ENCODE measurements at places on chromosomes 13 and 19. TPM values are rescaled to one million over a fixed set of nuclear protein-coding genes. Genes with fewer than 3 reads are reported as not detected.
A peak's percentile ranks its signal among the peaks of the same experiment; 100 is the strongest.

DNA sequence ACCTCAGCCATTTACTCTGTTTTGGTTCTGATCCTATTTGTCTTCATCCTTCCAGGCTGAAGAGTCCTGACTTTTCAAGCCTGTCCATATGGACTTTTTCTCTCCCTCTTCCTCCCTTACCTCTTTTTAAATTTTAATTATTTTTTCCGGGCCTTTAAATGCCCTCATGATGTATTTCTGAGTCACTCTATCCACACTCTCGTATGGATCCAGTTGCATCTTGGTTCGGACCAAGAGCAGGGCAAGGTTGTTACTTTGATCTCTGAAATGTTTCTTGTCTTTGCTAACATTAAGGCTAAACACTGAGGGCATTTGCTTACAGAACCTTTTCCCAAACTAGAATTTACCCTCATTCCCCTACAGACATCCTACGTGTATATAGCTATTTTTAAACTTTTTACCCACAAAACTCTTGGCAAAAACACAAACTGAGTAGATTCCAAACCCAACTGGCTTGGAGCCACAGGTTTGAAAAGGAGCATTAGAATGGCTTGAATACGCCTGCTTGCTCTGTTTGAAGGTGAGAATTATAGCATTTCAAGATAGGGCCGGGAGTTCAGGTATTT, 47.4 kb upstream of the SERPINE3 start:
- no peak for DNase-seq

DNA sequence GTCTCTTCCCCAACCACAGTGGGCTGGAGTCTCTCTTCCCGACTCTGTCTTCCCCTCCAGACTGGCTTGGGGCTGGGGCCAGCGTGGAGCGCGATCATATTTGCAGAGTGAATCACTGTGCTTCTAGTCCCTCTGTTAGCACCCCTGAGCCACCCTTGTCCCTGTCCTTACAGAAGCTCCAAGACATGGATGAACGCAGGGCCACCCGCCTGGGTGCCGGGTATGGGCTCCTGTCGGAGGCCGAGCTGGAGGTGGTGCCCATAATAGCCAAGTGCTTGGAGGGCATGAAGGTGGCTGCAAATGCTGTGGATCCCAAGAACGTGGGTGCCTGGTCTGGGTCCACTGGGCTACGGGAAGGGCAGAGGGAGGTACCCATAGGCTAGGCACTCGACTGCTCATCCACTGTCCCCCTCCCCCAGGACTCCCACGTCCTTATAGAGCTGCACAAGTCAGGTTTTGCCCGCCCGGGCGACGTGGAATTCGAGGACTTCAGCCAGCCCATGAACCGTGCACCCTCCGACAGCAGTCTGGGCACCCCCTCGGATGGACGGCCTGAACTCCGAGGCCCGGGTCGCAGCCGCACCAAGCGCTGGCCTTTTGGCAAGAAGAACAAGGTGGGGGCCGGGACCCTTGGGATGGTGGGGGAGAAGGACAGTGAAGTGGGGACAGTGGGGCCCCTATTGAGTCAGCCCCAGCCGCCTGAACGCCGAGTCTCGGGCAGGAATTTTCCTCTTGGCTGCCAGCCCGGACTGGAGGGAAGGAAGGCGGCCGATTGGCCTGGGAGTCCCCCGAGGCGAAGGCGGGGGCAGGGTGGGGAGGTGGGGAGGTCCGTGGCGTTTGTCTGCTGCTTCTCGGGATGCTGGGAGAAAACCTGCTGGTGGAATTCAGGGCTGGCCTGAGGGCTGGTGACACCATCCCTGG, 5.2 kb downstream of the TRIP10 start:
- DNase-seq, result peak; percentile 34

GRCh38 chr13:38854226-38854625, 136.4 kb downstream of the STOML3 start:
- DNase-seq, result no peak

DNA sequence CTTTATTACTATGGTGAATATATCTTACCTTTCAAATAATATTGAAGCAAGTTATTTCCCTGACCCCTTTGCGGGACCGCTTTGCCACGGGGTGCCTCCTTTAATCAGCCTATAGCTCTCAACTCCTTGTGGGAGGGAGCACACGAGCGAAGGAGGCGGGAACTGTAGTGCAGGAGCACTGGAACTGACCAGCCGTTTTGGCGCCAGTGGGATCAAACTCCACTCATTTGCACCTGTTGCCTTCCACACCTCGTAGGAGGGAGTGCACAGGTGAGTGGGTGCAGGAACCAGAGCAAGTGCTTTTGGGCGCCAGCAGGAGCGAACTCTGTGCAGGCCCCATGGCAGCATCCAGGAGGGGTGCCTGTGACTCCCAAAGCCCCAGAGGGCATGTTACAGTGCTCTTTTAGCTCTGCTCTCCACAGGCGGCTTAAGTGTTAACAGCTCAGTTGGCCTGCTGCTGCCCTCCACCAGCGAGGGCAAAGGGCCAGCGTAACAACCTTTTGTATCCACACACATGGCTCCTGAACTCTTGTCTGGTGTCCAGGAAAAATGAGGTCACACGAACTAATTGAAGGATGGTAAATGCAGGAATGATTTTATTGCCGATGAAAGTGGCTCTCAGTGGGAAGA, 206.9 kb downstream of the GGACT start:
- DNase-seq, result no peak

GRCh38 chr13:114064450-114065140, 67.8 kb downstream of the RASA3 start:
- DNase-seq, result peak; percentile 90

GRCh38 chr13:73293913-73294523, 235.2 kb downstream of the KLF5 start:
- no peak for DNase-seq

The SIGLECL1 gene
- total RNA-seq, result not detected

The OVOL3 gene
- total RNA-seq, result not detected

The SYNGR4 gene
- total RNA-seq, result not detected

The RNF17 gene
- total RNA-seq, result not detected
